ENCODE measurements at places on chromosomes 16 and 17.

GRCh38 chr16:22214889-22215288 lies 8.8 kb downstream of the EEF2K start:
- no peak for DNase-seq

- no peak for DNase-seq
Observed at GRCh38 chr17:15048381-15048780, 216.7 kb downstream of the PMP22 start.

DNA sequence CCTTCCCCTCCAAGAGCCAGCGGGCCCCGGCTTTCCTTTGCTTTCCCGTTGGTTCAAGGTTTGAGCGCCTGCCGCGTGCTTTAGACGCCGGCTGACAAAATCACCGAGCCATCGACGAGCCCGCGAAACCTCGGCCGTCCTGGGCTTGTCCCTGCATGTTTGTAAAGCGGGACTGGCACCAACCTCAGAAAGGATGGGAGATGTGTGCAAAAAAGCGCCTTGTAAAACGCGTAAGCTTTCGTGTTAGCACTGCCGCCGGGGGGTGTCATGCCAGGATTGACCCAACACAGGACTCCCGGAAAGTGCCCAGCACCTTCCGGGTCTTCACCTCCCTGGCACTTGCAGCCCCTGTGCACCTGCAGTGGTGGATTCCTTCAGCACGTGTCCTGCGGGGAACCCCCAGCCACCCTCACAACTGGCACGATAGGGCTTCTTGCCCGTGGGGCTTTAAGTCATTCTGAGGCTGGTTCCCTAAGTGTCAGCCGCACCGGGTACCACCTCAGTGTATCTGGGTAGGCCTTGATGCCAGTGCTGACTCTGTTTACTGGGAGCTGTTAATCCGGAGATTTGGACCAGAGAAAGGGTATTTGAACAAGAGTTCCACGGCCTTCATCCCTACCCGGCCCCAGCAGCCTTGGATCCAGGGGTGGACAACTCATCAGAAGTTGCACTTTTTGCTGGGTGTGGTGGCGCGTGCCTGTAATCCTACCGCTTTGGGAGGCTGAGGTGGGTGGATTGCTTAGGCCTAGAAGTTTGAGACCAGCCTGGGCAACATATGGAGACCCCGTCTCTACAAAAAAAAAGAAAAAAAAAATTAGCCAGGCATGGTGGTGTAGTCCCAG lies 817 bp downstream of the NDUFAF8 start:
- peak; percentile 39 for DNase-seq

- no peak for DNase-seq
Observed at GRCh38 chr16:83253521-83253920, 554.3 kb upstream of the HSBP1 start.
